Stimulated activated CD4-positive, alpha-beta T cell treated with anti-CD3 and anti-CD28 coated beads, Interleukin-2, amount 100 ng/mL, for 4 hours (primary cell): ENCODE measurements at places on chromosomes 1 and 21.

GRCh38 chr21:14901482-14901958, 163.3 kb downstream of the NRIP1 start:
- DNase-seq = no peak

DNA sequence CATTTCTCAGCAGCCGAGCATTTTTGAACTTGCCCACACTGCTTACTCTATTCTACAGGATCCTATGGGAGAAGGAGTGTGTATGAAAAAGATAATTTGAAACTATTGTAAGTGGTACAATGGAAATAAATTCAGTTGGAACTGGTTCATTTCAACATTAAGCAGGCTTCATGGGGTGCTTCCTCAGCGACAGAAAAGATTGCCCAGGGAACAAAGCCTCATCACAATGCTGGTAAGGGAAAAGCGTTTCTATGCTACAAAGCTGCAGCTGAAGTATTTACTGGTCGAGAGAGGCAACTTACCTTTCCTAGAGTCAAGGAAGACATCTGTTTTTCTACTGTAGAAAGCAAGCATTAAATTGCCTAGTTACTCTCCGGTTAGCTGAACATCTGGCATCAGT, 568.2 kb upstream of the ZP4 start:
- DNase-seq = no peak

- no peak for DNase-seq
Observed at GRCh38 chr1:115426231-115426771, 88.3 kb upstream of the NGF start.

GRCh38 chr1:66214901-66215300, 319.1 kb upstream of the SGIP1 start:
- DNase-seq = no peak

DNA sequence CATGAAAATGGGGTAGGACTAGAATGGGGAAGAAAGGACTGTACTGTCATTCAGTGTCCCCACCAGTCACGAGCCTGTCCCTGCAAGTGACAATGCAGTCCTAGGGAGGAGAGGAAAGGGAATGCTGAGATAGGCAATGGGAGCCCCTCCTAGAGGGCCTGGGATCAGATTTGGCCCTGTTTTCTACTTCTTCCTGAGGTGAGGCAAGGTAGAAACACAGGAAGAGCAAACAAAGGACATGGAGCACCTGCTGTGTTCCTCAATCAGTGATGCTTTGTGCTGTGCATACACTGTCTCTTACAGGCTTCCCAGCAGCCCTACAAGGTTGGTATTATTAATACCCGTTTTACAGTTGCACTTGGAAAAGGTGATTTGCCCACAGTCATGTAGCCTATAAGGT, 6.1 kb downstream of the FABP3 start:
- DNase-seq = no peak

GRCh38 chr1:30475201-30475600, 248.2 kb downstream of the MATN1 start:
- no peak for DNase-seq

DNA sequence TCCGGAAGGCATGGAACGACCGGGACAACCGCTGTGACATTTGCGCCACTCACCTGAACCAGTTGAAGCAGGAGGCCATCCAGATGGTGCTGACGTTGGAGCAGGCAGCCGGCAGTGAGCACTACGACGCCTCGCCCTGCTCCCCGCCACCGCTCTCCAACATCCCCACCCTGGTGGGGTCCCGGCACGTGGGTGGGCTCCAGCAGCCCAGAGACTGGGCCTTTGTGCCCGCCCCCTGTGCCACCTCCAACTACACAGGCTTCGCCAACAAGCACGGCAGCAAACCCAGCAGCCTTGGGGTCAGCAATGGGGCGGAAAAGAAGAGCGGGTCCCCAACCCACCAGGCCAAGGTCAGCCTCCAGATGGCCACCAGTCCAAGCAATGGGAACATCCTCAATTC, 212.1 kb downstream of the KIF26B start:
- no peak for DNase-seq

DNA sequence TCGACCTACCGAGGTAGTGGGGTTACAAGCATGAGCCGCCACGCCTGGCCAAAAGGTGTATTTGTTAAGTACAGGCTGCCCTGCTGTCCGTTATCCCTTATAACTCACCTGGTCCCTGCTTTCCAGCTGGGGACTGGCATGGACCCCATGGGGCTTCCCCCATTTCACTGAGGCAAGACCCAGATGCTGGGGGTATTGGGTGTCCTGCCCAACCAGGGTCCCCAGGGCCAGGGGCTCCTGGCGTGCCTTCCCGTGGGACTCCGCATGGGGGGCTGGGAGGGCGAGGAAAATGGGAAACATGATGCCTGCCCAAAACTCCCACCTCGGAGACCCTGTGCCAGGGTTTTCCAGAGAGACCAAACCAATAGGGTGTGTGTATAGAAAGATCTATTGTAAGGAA, 64.4 kb downstream of the FAAP20 start:
- no peak for DNase-seq

- no peak for DNase-seq
Observed at GRCh38 chr21:27248814-27249213, 281.9 kb upstream of the ADAMTS5 start.

GRCh38 chr1:68051475-68051874, 1.0 kb upstream of the DIRAS3 start:
- no peak for DNase-seq

DNA sequence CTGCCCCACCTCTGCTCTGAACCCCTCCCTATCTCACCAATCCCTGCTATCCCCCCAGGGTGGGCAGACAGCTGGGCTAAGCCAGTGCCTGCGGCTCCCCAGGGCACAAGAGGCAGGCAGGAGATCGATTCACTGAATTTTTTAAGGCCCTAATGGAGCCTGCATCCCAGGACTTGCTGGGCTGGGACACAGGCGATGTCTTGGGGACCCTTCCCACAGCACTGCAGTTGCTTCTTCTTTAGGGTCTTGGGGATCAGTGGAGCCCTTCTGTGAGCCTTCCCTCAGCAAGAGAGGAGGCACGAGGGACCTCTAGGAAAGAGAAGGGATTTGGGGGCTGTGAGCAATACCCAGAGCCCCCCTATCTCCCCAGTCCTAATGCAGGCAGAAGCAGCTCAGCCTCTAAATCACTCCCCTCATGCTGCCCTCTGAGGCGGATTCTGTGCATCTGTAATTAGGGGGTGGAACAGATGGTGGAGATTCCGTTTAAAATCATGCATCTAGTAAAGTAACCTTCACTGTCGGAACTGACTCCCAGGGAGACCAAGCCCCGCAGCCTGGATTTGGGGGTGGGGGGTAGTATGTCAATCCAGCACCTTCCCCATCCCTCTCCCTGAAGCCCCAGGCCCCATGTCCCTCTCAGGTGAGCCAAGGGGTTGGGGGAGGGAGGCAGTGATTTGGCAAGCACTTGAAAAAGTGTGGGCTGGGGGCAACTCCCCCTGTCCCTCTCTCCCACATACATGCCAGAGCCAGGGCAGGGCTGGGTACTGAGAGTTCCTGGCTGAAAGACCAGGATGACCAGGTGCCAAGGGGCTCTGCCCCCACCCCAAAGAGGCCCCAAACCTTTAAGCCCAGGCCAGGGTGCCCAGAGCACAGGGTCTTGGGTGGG, 10.0 kb downstream of the AHDC1 start:
- no peak for DNase-seq

GRCh38 chr1:156485984-156486383, 14.6 kb downstream of the MEF2D start:
- DNase-seq = no peak

DNA sequence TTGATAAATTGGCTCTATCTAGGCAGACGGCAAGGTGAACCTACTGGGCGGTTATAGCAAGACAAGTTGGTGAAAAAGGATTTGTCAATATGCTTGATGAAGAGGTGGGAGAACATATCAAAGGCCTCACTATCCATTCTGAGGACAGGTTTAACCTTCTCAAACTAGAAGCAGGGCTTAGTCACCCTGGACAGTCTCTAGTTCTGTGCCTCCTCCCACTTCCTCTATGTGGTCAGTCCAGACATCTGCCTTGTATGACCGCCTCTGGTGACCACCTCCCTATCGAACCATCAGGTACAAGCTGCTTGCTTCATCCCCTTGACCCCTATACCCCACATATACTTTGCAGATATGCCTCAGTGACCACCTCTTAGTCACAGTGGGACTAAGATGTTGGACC, 2.3 kb upstream of the SCYL3 start:
- DNase-seq = no peak

DNA sequence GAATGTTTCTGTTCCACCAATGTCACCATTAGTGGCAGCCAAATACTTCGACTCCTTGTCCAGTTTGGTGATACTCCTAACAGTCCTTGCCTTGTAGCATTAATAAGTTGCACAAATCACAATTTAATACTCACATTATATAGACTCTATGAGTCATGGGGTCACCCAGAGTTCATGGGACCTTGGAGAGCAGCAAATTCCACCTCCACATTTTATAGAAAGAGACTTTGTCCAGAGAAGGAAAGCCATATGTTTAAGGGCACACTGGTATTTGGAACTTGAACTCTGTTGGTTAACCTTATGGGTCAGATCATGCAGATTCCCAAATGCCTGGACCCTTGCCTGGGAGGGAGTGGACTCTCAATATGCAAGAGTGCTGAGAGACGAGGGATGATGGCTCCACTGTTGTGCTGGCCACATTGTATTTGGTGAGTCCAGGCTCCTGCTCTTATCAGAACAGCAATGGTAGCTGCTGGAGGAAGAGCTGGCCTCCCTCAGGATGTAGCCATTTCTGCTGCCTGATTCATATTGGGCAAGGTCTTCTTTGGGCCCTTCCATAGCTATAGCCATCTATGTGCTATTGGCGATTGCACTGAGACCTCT, 30.6 kb downstream of the DNAJC6 start:
- DNase-seq = no peak

- no peak for DNase-seq
Observed at GRCh38 chr1:111509997-111510375, 6.6 kb upstream of the ADORA3 start.

DNA sequence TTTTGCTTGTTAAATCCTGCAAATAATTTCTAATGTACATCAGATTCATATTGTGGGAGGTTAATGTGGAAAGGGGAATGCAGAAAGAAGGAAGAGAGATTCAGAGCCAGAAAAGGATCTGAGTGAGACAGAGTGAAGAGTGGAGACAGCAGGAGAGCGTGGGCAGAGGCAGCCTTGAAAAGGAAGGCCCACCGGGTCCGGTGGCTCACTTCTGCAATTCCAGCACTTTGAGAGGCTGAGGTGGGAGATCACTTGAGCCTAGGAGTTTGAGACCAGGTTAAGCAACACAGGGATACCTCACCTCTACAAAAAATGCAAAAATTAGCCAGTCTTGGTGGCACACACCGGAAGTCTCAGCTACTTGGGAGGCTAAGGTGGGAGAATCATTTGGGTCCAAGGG, 222.0 kb upstream of the RAB4A start:
- no peak for DNase-seq

DNA sequence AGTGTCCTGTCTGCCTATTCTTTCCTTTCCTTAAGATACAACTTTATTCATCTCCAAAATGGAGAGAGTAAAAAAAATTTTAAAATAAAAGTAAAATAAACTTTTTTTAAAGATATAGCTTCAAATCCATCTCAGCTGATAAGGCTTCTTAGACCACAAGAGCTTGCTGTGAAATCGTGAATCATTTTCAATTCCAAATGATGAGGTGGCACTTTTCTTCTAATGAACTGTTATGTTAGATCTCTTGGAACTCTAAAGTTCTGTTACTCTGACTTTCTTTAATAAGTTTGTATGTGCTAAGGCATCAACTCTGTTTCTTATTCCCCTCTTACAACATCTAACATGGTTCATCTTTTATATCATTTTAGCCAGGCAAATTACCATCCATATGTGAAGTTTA, 4.5 kb downstream of the SH3GLB1 start:
- no peak for DNase-seq

DNA sequence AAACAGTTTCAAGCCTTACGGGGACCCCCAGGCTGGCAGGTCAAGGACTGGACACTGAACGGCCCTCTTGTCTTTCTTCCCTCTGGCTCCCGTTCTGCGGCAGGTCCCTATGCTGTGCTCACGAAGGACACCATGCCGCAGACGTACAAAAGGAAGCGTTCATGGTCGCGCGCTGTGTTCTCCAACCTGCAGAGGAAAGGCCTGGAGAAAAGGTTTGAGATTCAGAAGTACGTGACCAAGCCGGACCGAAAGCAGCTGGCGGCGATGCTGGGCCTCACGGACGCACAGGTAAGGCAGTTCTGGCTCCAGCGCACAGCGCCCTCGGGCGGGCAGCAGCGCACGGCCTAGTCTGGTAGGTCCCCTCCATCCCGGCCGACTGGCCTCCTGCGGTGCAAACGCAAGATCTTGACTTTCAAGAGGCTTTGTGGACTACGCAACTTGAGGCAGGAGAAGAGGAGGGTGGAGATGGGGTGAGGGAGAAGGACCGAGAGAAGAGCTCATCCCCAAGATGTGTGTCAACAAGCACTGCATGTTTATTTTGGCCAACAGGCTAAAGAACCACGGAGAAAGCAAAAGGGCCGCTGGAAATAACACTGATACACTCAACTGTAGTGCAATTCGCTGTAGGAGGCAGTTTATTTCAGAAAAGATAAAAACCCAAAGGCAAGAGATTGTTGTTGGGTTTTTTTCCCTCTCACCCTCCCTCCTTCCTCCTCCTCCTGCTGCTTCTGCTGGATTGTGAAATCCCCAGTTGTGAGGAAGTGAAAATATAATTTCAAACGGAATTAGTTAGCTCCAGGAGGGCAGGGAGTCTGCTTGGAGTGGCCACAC, 3.0 kb downstream of the HLX start:
- no peak for DNase-seq

- DNase-seq = no peak
Observed at GRCh38 chr1:222068937-222069336, 327.0 kb upstream of the DUSP10 start.

DNA sequence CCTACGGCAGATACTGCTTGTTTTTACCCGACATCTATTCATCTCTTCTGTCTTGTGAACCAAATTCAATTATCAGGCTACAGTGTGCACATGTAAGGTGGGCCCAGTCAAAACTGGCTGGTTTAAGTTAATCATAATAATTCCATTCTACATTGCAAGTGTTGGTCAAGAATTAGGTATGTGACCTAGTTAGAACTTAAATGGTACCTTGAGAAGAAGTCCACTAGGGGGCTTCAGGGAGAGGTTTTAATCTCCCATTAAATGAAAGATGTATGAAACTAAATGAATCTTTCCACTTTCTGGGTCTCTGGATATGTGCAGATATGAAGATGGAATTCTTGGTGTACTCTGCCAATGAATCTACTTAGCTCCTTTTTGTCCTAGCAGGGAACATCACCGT, 187.1 kb downstream of the CDC42BPA start:
- DNase-seq = no peak

GRCh38 chr1:157033357-157033876, 12.1 kb downstream of the ARHGEF11 start:
- no peak for DNase-seq

GRCh38 chr21:25560271-25560685, 47.0 kb downstream of the MRPL39 start:
- no peak for DNase-seq

DNA sequence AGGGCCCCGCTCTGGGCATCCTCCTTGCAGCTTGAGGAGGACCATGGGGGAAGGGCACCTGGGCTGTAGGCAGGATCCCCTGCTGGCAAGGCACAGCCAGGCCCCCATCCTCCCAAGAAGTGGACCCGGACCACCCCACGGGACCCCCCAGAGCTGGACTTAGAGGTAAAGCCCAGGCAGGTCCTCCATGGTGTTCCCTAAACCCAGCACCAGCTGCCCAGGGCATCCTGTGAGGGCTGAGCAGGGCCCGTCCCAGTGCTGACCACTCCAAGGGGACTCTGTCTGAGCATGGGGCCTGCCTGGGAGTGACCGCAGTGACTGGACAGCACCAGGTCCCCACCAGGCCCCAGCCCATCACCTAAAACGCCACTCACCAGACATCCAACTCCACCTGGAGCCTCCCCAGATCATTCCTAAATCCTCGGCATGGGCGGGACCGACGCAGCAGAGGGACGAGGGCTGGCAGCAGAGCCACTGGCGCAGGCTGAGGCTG, 21.3 kb downstream of the COL6A2 start:
- DNase-seq = no peak

- DNase-seq = no peak
Observed at GRCh38 chr1:219340796-219341195, 167.1 kb downstream of the LYPLAL1 start.
